ENCODE measurements at places on chromosomes 7 and 10.

DNA sequence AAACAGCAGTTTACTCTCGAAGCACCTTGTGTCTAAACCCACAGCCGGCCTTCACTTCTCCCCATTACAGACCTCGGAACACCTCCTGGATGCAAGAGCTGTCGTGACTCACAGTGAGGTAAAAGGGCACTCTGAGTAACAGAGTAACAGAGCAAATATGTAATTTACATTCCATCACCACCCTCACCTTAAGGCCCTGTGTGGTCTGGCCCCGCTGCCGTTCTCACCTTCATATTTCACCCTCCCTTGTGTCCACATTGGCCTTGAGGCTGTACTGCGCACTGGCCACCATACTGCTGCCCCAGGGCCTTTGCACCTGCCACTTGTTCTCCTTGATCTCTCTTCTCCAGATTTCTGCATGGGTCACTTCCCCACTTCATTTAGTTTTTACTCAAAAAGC is 12.6 kb downstream of the FFAR4 start:
- DNase-seq: no peak

- no peak for DNase-seq
These were observed 72.1 kb downstream of the GRB10 start for GRCh38 chr7:50710441-50711154.

DNA sequence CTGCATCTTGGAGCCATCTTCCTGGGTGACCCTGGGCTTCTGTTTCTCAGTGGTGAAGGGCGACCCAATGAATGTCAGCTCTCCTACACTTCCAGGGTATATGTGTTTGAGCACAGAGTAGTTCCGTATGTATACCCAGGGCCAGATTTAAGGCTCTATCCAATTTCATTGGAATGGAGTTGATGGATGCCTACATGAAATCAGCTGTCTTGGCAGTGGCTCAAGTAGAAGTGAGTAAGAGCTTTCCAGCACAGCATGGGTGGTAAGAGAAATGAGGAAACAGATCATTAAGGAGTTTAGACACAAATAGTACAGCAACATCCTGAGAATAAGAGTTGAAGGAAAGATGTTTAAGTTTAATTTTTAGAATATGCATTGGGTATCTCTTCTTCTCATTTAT is 433.0 kb downstream of the PAXIP1 start:
- DNase-seq: no peak

GRCh38 chr10:102431452-102432124 is 786 bp downstream of the CUEDC2 start:
- no peak for DNase-seq

GRCh38 chr10:3723766-3724165 is 61.2 kb downstream of the KLF6 start:
- DNase-seq: no peak

- no peak for DNase-seq
These were observed 2.7 kb upstream of the HERPUD2 start for GRCh38 chr7:35697414-35698175.

- DNase-seq: no peak
These were observed 38.8 kb upstream of the ANTXRL start for GRCh38 chr10:46247808-46248569.

DNA sequence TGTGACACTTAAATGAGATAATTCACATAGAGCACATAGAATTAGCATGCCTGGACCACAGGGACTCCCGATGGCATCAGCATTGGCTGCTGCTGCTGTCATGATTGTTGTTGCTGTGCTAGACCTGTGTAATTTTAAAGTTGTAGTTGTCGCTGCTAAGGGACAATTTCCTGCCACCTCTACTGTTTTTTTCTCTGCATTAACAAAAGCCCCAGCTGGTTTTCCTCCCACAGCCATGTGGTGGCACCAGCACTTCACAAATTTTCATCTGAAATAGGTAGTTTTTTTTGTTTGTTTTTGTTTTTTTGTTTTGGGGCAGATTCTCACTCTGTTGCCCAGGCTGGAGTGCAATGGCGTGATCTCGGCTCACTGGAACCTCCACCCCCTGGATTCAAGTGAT is 25.4 kb upstream of the PRXL2A start:
- peak; percentile 21 for DNase-seq

DNA sequence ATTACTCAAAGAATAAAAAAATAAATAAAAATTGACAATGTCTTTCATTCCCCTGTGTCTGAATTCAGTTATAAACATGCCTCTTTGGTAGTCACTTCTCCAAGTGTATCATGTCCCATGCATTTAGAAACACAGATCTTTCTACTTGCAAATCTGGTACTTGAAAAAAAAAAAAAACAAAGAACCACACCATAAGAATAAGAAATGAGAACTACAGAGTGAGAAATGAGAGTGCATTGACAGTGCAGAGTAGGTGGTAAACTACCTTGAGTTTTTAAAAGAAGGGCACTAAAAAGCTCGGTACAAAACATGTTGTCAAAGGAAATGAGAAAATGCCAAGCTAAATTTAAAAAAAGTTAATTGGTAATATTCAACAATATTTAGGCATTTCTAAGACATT is 123.0 kb downstream of the GPR85 start:
- DNase-seq: no peak

DNA sequence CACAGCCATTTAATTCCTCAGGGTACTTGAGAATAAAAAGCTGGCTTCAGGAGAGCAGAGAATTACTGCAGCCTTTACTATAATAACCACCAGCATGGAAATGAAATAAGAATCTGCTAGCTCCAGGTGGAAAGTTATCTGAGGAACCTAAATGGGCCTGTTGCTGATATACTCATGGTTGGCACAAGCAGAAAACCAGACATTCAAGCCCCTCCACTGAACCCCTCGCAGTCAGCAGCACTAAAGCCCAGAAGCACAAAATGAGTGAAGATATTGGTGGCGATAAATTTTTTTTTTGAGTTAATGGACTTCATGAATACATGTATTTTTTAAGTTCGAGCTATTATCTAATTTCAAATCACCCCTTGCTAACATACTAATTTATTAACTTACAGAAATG is 303.9 kb upstream of the NRP1 start:
- no peak for DNase-seq

- no peak for DNase-seq
These were observed 58.3 kb upstream of the COMTD1 start for GRCh38 chr10:75294031-75294437.

GRCh38 chr10:48331436-48331835 is 25.0 kb downstream of the MAPK8 start:
- no peak for DNase-seq

GRCh38 chr10:132061030-132061429 is 4.7 kb upstream of the JAKMIP3 start:
- no peak for DNase-seq

DNA sequence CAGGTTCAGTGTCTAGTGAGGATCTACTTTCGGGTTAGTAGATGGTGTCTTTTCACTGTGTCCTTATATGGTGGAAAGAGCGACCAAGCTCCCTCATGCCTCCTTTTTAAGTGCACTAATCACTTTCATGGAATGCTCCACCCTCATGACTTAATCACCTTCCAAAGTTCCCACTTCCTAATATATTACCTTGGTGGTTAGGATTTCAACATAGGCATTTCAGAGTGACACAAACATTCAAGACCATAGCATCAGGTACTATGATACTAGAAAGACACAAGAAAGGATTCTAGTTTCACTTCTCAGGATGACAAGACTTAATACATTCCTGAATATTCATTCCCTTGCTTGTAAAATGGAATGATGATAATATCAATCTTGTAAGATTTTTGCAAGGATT is 119.1 kb upstream of the FAM3C start:
- DNase-seq: no peak

- no peak for DNase-seq
These were observed 161.0 kb downstream of the RNF216 start for GRCh38 chr7:5620459-5620881.

DNA sequence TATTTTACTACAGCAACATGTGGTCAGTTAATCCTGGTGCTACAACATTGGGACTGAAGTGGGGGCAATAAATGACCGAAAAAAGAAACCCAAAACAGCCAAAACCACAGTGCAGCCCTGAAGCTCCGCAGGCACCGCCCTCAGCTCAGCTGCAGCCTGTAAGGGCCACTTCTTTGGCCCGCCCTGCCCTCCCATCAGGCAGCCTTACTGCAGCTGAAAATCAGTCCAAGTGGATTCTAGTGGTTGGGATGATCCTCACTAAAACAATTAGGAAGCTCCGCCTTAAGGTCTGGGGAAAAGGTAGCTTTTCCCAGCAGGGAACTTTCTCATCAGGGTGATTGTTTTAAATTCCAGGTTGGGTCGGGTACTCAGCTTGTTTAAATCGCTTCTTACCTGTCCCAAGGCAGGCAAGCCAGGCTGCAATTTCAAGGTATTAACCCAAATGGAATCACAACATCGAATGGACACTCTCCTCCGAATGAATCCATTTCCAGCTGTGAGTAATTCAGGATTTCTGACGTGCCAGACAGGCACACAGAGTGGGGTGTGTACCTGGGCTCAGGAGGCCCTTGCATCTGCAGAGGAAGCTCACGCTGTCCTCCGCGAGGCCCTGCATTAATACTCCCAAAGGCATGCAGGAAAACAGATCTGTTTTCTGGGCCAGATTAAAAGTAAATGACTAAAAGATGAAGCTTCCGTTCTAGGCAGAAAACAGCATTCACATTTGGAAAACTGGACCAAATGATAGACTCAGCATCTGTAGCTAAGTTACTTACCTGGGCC is 104.3 kb downstream of the CREB5 start:
- DNase-seq: no peak

DNA sequence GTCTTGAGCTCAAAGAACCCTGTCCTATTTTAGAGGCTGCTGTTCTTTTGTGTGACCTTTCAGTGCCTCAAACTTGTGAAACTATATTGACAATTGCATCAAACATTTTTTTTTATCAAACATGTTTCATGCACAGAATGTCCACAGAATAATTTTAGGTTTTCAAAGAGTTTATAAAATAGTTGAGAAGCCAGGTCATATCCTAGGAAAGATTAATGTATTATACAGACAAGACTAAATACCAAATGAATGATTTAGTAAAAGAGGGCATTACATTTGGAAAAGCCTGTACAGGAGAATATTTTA is 67.0 kb downstream of the CDK6 start:
- no peak for DNase-seq

- DNase-seq: no peak
These were observed 11.9 kb upstream of the TEX36 start for GRCh38 chr10:125694883-125695282.

DNA sequence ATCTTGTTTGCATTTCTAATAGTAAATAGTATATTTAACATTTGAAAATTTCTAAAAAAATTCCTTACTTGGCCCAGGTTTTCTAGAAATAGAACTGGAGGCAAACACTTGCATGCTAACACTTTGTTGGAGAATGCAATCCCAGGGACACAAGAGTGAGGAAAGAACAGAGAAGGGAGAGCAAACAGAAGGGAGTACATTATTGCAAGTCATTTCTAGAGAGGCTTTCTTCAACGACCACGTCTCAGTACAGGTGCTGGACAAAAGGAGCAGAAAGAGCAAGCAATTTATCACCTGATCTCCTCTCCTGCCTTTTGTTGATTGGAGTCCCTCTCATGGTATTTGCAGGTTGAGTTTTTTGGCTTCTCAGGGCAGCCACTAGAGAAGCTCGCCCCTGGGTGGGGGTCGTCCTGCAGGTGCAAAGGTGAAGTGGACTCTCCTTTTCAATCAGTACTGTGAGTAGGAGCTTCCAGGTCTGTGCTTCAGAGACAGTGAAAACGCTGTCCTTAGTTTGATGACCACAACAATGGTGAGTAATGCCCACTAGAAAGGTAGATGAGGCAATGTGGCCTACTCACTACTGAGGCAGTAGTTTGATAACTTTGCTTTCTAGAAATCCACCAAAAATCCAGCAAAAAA is 5.2 kb downstream of the CPED1 start:
- no peak for DNase-seq

DNA sequence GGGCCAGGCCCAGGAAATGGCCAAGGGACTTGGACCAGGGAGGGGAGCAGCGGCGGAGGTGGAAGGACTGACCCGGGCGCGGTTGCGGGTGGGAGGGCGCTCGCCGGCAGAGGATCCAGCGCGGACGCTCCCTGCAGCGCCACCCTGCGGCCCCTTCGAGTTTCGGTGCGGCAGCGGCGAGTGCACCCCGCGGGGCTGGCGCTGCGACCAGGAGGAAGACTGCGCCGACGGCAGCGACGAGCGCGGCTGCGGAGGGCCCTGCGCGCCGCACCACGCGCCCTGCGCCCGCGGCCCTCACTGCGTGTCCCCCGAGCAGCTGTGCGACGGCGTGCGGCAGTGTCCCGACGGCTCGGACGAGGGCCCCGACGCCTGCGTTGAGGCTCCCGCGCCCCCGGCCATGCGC is 16.8 kb upstream of the ZNF467 start:
- DNase-seq: peak; percentile 30

DNA sequence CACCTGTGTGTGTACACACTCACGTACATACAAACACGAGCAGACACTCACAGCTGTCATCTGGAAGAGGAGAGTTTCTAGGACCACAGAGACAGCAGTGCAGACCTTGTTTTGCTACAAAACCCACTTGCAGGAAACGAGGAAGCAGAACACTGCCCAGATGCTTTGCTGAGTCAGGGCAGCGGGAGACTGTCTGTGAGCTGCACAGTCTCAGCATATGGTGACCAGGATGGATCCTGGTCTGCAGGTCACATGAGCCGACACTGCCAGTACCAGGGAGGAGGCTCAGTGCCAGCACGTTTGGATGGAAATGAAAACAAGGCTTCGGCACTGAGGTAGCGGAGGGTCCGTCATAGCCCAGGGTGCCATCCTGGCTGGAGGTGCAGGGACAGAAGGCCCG is 117.6 kb upstream of the DPP6 start:
- no peak for DNase-seq

- DNase-seq: no peak
These were observed 102.0 kb upstream of the FOXP2 start for GRCh38 chr7:114312649-114313048.

- DNase-seq: no peak
These were observed 184.5 kb downstream of the PRKCQ start for GRCh38 chr10:6395606-6396005.

DNA sequence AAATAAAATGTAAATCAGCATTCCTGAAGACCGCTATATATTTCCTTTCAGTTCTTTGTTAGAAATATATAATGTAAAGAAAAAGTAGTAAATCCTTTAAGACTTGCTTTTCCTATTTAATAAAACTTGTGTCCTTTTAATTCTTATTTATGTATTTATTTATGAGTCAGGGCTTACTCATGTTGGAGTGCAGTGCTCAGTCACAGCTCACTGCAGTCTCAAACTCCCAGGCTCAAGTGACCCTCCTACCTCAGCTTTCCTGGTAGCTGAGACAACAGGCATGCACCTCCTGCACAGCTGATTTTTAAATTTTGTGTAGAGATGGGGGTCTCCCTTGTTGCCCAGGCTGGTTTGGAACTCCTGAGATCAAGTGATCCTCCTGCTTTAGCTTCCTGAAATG is 724.5 kb downstream of the ANKRD7 start:
- no peak for DNase-seq

- DNase-seq: no peak
These were observed 620 bp downstream of the BET1 start for GRCh38 chr7:94003446-94004023.

Data from stimulated activated CD4-positive, alpha-beta T cell treated with anti-CD3 and anti-CD28 coated beads, Interleukin-12 subunit alpha, Interleukin-12 subunit beta, amount 100 ng/mL, for 48 hours (primary cell).